Stimulated activated CD8-positive, alpha-beta memory T cell treated with anti-CD3 and anti-CD28 coated beads, Interleukin-4, amount 100 ng/mL, for 1 hour (primary cell): ENCODE measurements at places on chromosomes 7 and 10.

GRCh38 chr7:155961241-155962190 lies 149.3 kb upstream of the SHH start:
- no peak for DNase-seq

DNA sequence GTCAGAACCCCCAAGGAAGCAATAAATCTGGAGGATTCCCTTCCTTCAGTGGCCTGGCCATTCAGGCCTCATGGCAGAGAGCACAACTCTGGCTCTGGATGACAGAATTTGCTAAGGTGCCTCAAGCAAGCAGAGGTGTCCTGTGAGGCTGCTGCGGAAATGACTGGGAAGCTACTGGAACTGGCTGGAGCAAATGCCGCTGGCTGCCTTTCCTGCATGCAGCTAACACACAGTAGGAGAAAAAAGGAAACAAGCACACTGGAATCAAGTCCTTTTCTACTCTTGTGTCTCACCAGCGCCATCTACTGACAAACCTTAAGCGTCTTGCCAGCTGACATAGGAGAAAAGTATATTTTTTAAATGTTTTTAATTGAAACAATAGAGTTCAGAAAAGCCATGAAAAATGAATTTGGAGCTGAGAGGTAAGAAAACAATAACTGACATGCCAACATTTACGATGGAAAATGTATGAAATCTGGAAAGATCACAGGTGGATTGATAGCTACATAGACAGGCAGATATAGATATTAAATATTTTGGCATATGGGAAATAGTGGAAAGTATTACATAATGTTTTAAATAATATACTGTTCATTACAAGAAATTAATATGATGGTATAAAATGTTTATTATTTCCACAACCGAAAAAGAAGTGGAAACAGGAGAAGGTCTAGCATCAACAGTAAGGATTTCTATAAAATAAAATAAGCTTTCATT lies 951.6 kb downstream of the ANKRD7 start:
- no peak for DNase-seq

- no peak for DNase-seq
Measured at GRCh38 chr10:35852721-35853120, 210.6 kb upstream of the FZD8 start.

- DNase-seq = no peak
Measured at GRCh38 chr7:34074421-34074820, 169.1 kb downstream of the BMPER start.

GRCh38 chr10:126156012-126156411 lies 232.3 kb downstream of the ADAM12 start:
- DNase-seq = no peak
